ENCODE measurements at places on chromosomes 3 and 15. TPM values are rescaled to one million over a fixed set of nuclear protein-coding genes. Genes with fewer than 3 reads are reported as not detected.

CAMKV gene
- 0.09 TPM for total RNA-seq

TRH gene
- not detected for total RNA-seq

CPN2 gene
- total RNA-seq = 0.12 TPM

DNA sequence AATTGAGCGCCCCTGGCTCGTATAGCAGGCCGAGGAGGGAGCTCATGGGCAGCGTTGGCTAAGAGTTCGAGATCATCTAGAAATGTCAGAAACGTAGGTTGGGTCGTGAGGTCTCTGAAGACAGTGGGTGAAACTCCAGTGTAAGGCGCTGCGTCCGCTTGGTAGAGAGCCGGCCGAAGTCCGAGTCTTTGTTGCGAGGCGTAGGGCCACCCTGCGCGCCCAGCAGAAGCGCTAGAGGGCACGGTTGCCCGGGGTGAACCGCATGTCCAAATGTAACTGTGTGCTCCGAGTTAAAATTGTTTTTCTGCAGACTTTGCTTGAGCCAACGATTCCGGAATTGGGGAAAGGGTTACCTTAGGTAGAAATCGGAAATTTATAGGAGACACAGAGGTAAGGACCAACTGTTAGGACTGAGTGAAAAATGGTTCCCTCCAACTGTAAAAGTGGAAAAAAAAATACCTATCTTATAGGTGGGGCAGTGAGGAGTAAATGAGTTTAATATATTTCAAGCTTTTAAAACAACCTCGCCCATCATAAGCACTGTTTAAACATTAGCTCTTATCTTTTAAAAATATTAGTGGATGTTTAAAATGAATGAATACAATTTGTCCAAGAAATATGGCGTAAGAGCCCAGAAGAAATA is 993 bp upstream of the SIAH2 start:
- DNase-seq = peak; percentile 74

- DNase-seq = no peak
These were observed 48.5 kb downstream of the EFHB start for GRCh38 chr3:19885468-19885867.

GRCh38 chr3:24684506-24685023 is 189.9 kb upstream of the THRB start:
- no peak for DNase-seq

DNA sequence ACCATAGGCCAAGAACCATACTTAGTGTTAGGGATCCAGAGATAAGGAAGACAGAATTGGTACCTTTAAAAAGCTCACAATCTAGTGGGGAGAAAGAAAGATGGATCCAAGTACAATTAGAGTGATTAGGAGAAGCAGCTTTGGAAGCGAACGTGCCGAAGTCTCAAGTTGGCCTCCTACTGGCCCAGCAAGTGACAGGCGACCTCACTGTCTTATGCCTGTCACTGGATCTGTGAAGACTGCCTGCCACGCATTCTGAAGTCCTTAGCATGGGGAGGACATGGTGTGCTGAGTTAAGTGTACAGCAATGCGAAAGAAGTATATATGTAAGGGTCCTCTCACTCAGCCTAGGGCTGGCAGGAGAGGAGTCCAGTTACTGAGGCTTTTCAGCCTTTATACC is 141.0 kb downstream of the GABRB3 start:
- DNase-seq = no peak

DNA sequence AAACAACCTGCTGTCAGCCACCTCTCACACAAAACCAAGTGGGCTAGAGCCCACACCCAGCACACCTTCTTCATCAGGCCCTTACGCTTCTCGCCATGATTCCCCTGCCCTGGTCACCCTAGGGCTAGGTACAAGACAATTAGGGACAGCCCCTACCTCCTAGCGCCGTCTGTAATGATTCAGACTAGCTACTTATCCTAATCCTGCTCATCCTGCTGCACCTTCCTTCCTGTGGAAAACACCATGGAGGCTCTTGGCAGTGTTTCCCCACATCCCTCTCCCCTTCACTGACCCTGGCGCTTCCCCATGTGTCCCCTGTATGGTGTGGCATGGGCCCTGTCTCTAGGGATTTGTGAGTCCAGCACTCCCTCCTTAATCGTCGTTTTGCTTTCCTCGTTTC is 39.6 kb upstream of the ICE2 start:
- no peak for DNase-seq

DNA sequence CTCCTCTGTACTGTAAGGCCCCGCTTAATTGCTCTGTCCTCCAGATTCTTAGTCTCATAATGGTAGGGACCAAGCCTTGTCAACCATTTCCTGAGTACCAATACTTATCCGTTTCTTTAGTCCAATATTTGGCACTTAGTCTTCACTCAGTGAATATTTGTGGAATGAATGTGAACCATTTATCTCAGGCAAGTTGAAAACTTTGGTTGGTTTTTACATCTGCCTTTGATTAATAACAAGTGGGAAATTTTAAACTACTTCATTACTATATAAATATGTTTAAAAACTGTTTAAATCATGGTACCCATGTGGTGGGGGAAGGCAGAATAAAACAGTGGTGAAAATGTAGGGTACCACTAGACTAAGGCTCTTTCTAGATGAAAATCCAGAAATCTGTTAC is 15.2 kb downstream of the CA12 start:
- no peak for DNase-seq

DNA sequence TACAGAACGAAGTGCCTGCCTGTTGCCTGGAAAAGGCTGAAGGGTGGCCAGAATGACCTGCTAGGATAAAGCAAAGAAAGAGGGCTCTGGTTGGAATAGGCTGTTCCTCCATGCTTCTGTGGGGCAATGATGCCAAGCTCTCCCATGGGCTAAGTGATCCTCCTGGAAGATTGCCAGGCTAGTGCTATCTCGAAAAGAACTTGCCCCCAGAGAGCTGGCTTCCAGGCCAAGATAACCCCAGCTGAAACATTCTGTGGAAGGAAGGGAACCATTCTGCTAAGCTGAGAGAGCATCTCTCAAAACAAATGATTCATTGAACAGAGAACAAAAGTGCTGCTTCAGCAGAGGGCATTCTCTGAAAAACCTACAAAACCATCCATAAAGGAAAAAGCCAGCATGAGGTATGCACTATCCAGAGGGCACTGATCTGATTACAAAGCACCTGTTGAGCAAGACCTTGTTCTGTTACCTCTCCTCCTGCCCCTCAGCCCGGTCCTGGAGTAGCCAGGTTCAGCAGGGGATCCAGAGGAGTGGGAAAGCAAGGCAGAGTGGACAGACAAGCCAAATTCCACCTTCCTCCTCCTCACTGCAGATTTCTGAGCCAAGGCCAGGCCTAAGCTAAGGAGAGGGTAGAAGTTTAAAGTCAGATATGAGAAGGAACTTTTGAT is 31.9 kb upstream of the SPRED1 start:
- no peak for DNase-seq

- DNase-seq = no peak
These were observed 513.0 kb downstream of the NTRK3 start for GRCh38 chr15:87743562-87743961.

All from mucosa of gallbladder (tissue), 1 donor.